Lung (tissue), 17 donors: ENCODE measurements at places on chromosomes 7 and 10. TPM values are rescaled to one million over a fixed set of nuclear protein-coding genes. Genes with fewer than 3 reads are reported as not detected.

DNA sequence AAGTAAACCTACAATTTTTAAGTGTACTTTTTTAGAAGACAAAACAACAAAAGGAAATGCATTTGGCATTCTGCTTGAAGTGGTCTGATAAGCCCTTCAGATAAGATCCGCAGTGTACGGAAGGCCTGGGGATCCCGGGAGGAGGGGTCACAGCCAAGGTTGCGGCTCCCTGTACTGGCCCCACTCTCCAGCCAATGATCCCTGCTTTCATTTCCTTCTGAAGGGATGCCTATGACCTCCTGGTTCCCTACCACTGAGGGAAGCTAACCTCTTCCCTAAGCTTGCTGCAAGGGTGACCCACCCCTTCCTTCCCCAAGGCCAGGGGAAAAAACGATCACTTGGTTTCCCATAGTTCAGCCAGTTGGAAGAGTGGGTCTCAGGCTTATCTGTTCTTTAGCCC lies 5.3 kb downstream of the DENND2A start:
- peak overlapping the region; percentile 45 for H3K27ac ChIP-seq
- peak; percentile 42 for DNase-seq
- no peaks in the 10 kb centered on the region for H3K36me3 ChIP-seq
- H3K4me1 ChIP-seq: peaks cover 22% of the 10 kb centered on the region
- H3K4me3 ChIP-seq: no peak overlapping the region
- H3K27me3 ChIP-seq: no peaks in the 10 kb centered on the region

GRCh38 chr7:66503036-66503370 lies 125.7 kb upstream of the KCTD7 start:
- H3K27ac ChIP-seq: no peak overlapping the region
- no peaks in the 10 kb centered on the region for H3K4me1 ChIP-seq
- DNase-seq: no peak
- H3K4me3 ChIP-seq: no peak overlapping the region

GRCh38 chr7:86645225-86645608 lies 1.5 kb downstream of the GRM3 start:
- no peak overlapping the region for H3K4me3 ChIP-seq
- peaks cover 16% of the 10 kb centered on the region for H3K4me1 ChIP-seq
- DNase-seq: no peak
- no peaks in the 10 kb centered on the region for H3K36me3 ChIP-seq
- no peak overlapping the region for H3K27ac ChIP-seq

DNA sequence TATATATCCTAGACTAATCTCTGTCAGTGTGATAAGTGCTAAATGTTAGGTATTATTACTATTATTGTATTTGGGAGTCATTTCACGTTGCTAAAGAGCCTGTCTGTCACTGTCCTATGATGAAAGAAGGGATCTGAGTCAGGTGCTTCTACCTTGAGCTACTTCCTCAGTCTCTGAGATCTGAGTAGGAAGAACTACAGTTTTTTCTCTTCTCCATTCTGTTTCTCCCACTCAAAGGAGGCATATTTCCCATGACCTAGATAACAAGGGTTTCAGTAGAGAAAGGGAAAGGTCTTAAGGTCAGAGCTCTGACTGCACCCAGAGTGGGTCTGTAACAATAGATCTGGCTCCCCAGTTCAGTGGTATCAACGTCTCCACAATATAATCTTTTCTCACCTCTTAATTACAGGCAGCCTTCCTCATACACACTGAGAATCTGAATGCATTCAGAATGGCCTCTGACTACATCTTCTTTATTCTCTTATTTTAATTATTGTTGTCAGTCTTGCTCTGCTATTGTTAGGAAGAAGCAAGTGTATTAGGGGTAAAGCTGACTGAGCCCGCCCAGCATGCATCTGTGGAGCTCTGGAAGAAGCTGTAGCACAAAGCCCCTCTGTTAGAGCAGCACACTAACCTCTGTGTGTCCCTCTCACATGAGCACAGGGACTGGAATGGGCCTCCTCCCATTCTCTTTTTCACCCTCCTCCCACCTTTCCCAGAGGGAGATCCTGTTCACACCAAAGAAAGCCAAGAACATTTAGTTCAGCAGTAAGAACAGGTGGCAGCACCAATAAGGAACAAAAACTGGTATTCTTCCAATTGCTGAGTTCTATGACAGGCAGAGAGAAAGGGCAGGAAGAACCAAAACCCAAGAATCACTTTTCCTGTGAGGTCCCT lies 38.1 kb downstream of the USP54 start:
- no peaks in the 10 kb centered on the region for H3K4me1 ChIP-seq
- DNase-seq: no peak
- no peak overlapping the region for H3K4me3 ChIP-seq
- H3K27ac ChIP-seq: no peak overlapping the region
- no peaks in the 10 kb centered on the region for H3K36me3 ChIP-seq

DNA sequence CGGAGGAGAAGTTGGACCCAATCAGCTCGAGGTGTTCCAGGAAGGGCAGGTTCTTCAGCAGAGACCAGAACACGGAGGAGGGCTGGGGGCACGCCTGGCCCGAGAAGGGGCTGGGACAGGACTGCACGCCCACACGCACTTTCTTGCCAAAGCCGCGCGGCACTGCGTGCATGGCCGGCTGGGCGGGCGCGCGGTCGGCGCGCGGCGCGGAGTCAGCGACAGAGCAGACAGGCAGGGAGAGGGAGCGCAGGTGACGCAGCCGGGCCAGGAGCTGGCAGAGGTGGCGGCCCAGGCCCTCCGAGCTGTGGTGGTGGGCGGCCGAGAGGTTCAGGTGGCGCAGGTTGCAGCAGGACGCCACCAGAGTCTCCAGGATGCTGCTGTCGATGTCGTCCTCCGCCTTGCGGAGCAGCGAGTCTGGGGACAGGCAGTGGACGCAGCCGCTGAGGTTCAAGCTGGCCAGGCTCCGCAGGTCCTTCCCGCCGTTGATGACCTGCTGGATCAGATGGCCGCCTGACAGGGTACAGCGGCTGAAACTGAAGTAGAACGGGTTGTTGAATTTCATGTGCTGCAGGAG lies 77.2 kb upstream of the TNRC18 start:
- H3K27me3 ChIP-seq: no peaks in the 10 kb centered on the region
- H3K4me1 ChIP-seq: peaks cover 5% of the 10 kb centered on the region
- DNase-seq: no peak
- no peak overlapping the region for H3K27ac ChIP-seq
- H3K4me3 ChIP-seq: no peak overlapping the region

- H3K27me3 ChIP-seq: no peaks in the 10 kb centered on the region
- H3K4me1 ChIP-seq: peaks cover 2% of the 10 kb centered on the region
- no peak overlapping the region for H3K4me3 ChIP-seq
- H3K36me3 ChIP-seq: no peaks in the 10 kb centered on the region
- DNase-seq: peak; percentile 50
- H3K27ac ChIP-seq: no peak overlapping the region
These were observed 48.0 kb upstream of the KIF5B start for GRCh38 chr10:32104181-32104580.

- H3K4me1 ChIP-seq: peaks cover 4% of the 10 kb centered on the region
- DNase-seq: no peak
- peaks cover 1% of the 10 kb centered on the region for H3K36me3 ChIP-seq
- H3K27me3 ChIP-seq: no peaks in the 10 kb centered on the region
These were observed 70.9 kb downstream of the BBS9 start for GRCh38 chr7:33200282-33200681.

SSBP1 gene
- 109 TPM for total RNA-seq

YAE1 gene
- 31.7 TPM for total RNA-seq

NUDT13 gene
- total RNA-seq: 2.4 TPM
